RWPE2 (cell line): ENCODE measurements at places on chromosomes 3 and 15.

DNA sequence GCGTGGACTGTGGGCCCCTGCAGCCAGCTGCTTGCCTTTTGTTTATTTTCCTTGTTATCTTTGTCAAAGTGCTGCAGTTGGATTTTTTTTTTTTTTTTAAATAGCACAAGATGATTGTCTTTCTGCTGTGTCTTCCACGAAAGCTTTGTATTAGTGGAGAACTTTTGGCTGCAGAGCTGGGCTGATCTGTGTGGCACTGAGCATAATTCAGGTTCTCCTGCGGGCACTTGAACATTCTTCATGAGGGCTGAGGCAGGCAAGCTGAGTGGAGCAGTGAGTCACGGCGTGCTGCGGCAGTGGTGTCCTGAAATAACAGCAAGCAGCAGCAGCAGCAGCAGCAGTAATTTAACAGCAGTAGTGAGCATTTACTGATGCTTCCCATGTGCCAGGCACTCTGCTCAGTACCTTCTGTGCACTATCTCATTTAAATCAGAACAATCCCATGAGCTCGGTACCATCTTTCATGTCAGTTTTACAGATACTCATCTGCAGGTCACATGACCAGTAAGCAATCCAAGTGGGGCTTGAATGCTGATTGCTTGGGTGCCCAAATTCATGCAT is 45.8 kb downstream of the MITF start:
- DNase-seq, result no peak

DNA sequence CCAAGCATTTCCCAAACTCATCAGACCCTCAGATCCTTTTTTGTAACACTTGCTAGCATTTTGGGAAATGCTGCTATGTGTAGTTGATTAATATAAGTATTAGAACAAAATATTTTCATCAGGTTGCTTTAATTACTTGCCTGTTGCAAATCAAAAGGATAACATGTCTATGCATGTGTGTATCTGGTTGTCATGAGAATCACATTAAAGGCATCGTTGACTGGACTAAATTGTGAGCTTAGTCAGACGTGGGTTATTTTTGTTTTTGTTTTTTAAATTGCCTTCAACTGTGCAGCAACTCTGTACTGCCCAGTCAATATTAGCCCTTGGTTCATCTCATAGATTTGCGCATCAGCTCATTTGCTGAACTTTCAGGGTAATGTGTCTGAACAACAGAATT is 81.6 kb downstream of the SLMAP start:
- no peak for DNase-seq

DNA sequence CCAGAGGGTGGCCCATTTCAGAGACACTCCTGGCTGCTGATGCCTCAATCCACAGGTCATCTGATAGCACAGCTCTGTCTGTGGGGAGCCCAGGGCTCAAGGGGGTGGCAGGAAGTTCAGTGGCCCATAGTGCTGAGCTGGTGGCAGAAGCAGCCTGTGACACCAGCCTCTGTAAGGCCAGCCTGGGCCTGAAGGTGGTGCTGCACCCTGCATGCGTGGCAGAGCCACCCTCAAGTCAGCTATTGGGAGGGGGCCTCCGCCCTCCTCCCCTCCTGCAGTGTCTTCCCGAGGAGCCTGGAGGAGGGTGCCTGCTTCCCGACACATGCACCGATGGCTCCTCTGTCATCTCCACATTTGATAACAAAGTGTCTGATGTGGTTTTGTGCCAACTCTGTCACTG is 3.0 kb downstream of the PLA1A start:
- DNase-seq, result no peak

GRCh38 chr3:134163096-134163495 is 87.6 kb downstream of the RYK start:
- DNase-seq, result no peak

DNA sequence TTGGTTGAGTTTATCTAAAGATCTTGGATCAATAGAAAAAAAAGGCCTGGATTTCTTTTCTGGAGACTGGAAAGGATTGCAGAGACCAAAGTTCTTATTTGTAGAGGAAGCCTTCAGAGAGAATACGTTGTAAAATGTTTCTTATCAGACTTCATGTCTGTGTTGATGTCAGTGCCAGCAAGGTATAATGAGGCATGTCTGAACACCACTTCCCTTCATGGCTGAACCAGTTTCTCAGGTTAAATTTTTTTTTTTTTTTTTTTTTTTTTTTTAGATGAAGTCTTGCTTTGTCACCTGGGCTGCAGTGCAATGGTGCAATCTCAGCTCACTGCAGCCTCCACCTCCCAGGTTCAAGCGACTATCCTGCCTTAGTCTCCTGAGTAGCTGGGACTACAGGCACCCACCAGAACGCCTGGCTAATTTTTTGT is 17.8 kb upstream of the ZNF774 start:
- DNase-seq, result no peak

DNA sequence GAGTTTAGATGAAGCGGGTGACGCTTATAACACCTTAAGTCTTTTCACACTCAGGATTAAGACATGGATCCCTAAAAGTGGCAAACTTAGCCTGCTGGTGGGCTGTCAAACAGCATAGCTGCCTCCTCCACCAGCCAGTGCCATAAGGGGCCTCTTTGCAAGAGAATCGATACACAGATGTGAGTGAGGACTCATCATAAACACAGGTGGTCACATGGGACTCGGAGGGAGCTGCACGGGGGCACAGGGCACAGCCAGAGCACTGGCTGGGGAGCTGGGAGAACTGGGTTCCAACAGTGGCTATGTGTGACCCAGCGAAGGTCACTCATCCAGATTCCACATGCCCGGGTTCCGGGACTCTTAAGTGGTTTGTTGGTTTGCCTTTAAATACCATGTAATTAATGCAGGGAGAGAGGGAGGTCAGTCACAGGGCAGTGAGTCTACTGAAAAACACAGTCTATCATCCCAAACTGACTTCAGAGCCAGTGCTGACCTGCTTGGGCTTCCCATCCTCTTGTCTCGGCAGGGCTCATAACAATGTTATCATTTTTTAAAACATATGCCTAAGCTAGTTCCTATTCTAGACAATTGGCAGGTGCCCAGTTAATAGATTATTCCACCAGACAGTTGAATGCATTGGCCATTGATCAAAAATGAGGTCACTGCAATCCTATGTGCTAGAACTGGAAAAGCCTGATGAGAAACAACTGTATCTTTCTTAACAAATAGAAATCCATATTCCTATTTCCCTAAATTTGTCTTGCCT is 51.8 kb downstream of the SLC12A8 start:
- no peak for DNase-seq

- no peak for DNase-seq
Measured at GRCh38 chr3:149442043-149442442, 32.5 kb upstream of the TM4SF4 start.

DNA sequence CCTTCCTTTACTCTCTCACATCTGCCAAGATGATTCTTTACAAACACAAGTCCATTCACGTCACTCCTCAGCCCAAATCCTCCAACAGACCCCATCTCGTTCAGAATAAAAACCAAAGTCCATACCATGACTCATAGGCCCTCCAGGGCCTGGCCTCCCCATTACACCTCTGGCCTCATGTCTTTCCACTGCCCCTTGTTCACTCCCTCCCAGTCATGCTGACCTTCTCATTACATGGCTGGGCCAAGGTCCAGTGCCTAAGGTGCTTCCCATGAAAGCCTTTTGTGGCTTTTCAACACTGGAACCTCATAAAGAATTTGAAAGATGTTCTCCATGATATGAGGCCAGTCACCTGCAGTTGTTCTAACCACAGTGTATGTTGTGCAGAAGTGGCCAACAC is 44.5 kb downstream of the NEK10 start:
- no peak for DNase-seq

DNA sequence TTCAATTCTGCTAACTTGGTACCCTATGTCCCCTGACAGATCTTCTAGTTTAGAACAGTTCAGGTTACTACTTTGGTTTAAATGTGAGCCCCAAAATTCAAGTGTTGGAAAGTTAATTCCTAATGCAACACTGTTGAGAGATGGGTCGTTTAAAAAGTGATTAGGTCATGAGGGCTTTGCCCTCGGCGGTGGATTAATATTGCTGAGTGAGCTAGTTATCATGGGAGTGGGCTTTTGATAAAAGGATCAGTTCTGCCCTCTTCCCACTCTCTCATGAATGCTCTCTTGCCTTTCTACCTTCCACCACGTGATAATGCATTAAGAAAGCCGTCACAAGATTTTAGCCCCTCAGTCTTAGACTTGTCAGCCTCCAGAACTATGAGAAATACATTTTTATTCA is 72.1 kb downstream of the BTLA start:
- no peak for DNase-seq

DNA sequence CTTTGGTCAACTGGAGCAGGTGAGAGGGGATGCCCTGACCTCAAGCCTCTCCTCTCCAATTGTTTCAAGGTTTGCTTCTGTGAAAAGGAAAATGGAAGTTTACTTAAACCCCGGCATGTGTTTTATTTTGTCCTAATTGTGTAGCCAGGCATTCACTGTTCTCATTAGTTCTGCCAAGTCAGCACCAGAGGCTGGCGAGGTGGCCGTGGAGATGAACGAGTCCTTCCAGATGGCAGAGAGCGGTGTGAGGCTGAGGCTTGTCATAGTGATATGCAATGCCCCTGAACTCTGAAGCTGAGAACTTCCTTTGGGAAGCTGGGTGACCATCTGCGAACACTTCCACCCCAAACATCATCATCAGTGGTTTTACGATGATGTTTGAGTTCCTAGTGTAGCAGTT is 199.6 kb downstream of the TJP1 start:
- no peak for DNase-seq

GRCh38 chr3:195405651-195406050 is 37.2 kb downstream of the ACAP2 start:
- no peak for DNase-seq

DNA sequence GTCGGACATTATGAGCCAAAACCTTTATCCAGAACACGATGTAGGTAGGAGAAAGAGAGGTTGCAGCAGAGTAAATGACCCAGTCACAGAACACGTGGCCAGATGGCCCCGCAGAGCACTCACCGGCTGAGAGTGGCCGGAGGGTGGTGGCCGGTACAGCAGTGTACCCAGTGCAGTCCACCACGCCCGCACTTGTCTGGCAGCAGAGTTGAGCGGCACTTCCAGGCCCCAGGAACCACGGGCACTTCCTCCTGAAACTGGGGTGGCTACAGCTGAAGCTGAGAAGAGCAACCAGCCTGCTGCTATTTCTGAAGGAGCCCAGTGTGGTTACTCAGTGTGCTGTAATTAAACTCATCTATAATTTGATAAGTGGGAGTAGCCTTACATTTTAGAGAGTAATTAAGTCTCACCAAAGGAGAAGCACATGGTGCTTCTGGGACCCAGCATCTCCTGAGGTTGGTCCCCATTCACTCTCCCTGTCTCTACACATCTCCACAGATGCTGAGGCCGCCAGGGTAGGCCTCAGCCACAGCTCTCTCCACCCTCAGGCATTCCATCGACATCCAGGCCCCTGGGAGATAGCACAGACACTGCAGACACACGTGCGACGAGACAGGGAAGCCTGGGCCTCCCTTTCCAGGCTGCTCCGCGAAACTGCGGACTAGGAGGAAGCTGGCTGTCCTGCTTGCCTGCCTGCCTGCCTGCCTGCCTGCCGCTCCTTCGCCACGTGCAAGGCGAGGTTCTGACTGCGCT is 49.8 kb downstream of the BDH1 start:
- DNase-seq, result no peak
